Ovary (tissue), 10 donors: ENCODE measurements at places on chromosomes 11 and 22. TPM values are rescaled to one million over a fixed set of nuclear protein-coding genes. Genes with fewer than 3 reads are reported as not detected.
A peak's percentile ranks its signal among the peaks of the same experiment; 100 is the strongest.

Gene DCDC1
- total RNA-seq: 0.81 TPM

Gene GUCY1A2
- 9.1 TPM for total RNA-seq

Gene EML3
- 134 TPM for total RNA-seq

Gene C11orf91
- not detected for total RNA-seq

DNA sequence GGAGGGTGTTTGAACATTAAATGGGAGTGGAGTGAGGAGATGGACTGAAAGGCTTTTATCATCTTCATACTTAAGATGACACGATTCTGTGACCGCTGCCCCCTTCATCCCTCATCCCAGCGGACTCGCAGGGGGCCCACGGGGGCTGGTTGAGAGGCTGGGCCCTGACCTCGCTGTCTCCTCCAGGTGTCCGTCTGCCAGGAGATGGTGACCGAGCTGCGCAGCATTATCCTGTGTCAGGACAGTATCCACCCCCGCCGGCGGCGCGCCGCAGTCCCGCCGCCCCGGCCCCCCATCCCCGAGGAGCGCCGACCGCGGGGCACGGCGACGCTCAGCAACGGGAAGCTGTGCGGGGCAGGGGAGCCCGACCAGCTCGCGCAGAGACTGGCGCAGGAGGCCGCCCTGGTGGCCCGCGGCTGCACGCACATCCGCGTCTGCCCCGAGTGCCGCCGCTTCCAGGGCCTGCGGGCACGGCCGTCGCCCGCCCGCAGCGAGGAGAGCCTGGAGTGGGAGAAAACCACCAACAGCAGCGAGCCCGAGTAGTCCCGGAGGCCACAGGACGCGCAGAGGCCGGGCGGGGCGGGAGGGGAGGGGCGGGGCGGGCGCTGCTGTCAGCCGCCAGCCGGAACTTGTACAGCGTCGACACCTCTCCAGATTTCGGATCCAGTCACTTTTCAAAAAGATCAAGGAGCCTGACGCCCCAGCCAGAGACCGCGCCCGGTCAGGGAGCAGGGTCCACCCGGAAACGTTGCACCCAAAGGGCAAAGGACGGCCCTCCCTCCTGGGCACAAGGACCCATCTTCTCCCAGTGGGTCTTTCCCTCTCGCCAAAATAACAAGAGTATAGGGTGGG lies 38.0 kb upstream of the TBCEL start:
- H3K4me1 ChIP-seq: peaks cover 1% of the 10 kb centered on the region
- H3K4me3 ChIP-seq: peak overlapping the region; percentile 39
- H3K27ac ChIP-seq: peak overlapping the region; percentile 27
- no peaks in the 10 kb centered on the region for H3K36me3 ChIP-seq
- H3K27me3 ChIP-seq: no peaks in the 10 kb centered on the region
- peak; percentile 68 for DNase-seq

DNA sequence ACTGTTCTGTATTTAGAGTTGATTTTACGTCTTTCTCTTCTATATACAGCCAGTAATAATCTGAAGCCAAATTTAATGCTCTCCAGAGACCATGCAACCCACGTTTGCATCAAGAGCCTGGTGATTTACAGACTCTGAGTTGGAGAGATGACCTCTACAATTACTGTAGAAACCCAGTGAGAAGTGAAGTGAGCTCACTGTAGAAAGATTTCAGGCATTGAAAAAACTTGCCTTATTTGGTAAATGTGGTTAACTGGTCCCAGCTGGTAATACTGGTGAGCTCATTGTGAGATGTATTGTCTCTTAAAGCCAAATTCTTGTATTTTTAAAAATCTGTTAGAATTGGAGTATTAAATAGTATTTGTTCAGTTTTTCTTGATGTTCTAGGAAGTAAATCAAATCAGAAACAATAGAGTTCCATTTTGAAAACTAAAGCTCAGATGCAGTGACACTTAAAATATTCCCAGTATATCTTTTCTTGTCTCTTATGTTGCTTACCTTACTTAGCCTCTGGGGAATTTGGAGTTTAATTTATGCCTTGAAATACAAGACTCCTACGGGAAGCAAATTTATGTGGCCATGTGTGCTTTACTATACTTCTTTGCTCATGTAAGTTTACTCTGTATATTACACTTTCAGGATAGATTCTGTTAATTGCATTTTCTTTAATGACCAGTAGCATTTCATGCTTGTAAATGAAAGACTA lies 189.9 kb downstream of the ARHGAP42 start:
- H3K36me3 ChIP-seq: no peaks in the 10 kb centered on the region
- H3K4me3 ChIP-seq: no peak overlapping the region
- H3K27ac ChIP-seq: no peak overlapping the region
- H3K27me3 ChIP-seq: no peaks in the 10 kb centered on the region
- no peaks in the 10 kb centered on the region for H3K4me1 ChIP-seq

DNA sequence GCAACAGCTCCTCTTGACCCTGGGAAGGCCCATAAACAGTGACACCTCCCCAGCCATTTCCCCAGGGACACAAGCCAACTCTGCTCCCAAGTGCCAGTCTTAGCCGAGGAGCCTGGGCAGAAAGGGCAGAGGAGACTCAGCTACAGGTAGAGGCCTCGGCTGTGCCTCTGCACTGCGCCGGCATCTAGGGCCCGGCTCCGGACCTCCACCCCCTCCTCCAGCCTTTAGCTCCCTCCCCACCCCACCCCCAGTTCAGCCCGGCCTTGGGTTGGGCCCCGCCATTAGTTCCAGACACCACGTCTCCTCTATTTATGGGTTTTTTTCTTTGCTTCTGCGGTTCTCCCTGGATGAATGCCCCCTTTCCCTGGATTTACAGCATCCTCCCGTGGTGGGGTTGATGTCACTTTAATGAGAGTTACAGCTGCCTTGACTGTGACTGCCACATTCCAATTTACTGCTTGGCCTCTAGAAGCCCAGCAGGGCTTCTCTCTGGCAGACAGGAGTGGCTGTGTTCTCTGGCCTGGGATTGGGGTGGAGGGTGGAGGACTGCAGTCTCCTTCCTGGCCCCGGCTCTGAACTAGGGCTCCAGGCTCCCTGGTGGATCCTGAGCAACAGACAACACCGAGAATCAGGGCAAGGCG lies 13.5 kb upstream of the OAF start:
- H3K36me3 ChIP-seq: no peaks in the 10 kb centered on the region
- DNase-seq: no peak
- peaks cover 6% of the 10 kb centered on the region for H3K4me1 ChIP-seq
- H3K27me3 ChIP-seq: no peaks in the 10 kb centered on the region
- no peak overlapping the region for H3K4me3 ChIP-seq
- no peak overlapping the region for H3K27ac ChIP-seq

DNA sequence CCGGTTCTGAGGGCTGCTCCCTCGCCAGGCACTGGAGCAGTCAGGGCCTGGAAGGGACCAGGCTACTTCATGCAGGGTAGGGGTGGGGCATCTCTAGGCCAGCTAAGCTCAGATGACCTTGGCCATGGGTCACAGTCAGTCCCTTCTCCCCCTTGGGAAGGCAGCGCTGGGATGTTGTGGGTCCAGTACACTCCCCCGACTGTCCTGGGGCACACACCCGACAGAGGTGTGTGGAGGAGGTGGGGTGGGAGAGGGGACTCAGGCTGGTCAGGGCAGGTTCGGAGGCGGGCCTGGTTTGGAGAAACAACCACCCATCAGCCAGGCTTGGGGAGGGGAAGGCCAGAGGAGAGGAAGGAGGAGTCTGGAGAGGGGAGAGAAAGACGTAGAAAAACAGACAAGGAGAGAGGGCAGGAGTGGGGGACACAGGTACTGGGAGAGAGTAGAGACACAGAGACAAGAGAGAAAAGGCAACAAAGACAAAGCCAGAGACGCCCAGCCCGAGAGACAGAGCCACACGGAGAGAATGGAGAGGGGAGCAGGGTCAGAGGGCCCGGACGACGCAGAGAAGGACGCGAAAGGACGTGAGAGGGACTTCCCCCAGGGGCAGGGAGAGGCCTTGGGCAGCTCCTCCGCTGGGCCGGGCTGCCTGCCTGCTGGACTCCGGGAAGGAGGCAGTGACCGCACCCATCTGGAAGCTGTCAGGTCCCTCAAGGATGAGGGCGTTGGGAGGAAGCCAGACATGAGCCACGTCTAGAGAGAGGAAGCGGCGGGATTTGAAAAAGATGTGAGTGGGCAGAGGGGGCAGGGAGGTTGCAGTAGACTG lies 30.6 kb upstream of the TSKU start:
- peak; percentile 95 for DNase-seq
- no peaks in the 10 kb centered on the region for H3K27me3 ChIP-seq
- no peaks in the 10 kb centered on the region for H3K36me3 ChIP-seq
- no peak overlapping the region for H3K4me3 ChIP-seq

GRCh38 chr11:65489035-65489705 lies 9.7 kb upstream of the MALAT1 start:
- peak; percentile 56 for DNase-seq

- H3K36me3 ChIP-seq: no peaks in the 10 kb centered on the region
- no peak overlapping the region for H3K27ac ChIP-seq
- no peak for DNase-seq
- no peaks in the 10 kb centered on the region for H3K27me3 ChIP-seq
- H3K4me3 ChIP-seq: no peak overlapping the region
These were observed 73.8 kb downstream of the FAM76B start for GRCh38 chr11:95715777-95716241.

DNA sequence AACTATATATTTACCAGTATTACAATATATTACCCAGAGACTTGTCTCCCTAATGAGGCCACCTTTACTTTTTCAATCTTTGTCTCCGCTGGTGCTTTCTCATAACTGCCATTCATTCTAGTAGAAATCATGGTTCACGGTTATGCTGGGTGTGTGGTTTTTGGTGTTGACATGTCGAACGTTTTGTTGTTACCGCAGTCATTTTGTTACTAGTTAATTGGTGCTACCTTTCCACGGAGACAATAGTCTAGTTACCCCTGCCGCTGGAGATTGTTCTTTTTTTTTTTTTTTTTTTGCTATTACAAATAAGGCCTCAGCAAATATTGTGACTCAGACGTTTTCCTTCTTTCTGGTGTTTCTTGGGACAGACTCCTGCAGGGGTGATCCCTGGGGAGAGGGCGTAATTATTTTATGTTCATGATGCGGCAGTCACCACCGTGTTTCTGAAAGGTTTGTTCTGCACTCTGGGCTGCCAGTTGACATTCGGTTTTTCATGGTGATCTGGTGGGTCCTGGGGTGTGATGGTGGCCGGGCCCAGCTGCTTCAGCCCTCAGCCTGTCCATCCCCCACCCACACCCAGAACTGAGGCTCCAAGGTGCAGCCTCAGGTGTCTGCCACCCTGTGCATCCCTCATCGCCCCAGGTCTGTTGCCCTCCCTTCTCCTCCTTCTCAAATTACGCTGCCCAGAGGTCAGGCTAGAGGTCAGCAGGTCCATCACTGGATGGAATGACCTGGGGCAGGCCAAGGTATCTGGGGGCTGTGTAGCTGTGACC lies 28.6 kb downstream of the LRP5 start:
- H3K4me3 ChIP-seq: no peak overlapping the region
- H3K4me1 ChIP-seq: peaks cover 16% of the 10 kb centered on the region
- no peaks in the 10 kb centered on the region for H3K27me3 ChIP-seq
- no peak overlapping the region for H3K27ac ChIP-seq
- H3K36me3 ChIP-seq: no peaks in the 10 kb centered on the region
- DNase-seq: no peak

DNA sequence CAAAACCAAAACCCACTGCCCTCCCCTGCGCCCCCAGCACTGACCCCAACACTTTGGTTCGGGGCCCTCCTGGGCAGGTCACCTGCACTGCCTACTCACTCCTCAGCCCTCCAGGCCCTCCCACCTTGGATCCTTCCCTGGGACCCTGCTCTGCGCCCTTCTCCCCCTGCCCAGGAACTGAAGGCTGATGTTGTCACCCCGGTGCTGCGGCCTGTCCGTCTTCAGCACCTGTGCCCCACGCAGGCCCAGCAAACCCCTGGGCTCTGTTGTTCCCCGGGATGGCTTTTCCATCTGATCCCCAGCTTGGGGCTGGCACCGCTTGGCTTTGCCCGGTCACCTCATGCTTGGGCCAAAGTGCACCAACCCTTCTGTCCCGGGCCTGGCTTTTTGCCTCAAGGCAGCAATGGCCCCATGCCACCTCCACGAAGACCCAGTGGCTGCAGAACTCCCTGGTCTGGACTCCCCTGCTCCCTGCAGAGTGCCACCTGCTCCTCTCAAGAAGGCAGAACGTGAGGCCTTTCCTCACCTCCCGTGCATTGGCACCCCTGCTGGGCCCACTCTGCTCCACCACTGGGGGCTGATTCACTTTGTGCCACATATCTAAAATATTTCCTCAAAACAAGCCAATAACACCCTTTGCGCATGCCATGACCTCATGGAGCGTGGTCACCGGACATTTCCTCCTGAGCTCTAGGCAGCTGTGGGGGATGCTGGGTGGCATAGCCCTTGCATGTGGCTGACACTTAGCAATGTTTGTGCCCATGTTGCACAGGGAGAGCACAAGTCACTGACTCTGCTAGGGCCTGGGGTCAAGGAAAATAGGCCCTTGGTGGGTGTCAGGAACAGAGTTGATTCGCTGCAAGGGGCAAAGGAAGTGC lies 8.8 kb downstream of the PPM1F start:
- no peak for DNase-seq
- H3K36me3 ChIP-seq: no peaks in the 10 kb centered on the region
- H3K27ac ChIP-seq: no peak overlapping the region
- H3K27me3 ChIP-seq: no peaks in the 10 kb centered on the region
- no peak overlapping the region for H3K4me3 ChIP-seq

DNA sequence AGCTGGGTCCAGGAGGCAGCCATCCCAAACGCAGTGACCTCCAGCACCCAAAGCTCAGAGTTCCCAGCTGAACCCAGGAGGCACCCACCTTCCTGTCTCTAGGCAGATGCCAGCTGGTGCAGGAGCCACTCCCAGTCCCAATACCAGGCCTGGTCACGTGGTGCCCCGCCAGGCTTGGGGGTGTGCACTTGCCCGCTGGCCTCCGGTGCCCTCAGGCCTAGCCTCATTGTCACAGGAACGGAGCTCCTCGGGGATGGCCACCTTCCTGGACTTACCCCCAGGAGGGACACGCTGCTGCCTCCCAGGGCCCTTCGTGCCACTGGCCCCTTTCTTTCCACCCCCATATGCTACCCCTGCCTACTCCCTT lies 4.6 kb downstream of the BID start:
- no peaks in the 10 kb centered on the region for H3K36me3 ChIP-seq
- H3K27me3 ChIP-seq: no peaks in the 10 kb centered on the region
- H3K27ac ChIP-seq: no peak overlapping the region
- DNase-seq: no peak
- peaks cover 5% of the 10 kb centered on the region for H3K4me1 ChIP-seq

- H3K4me1 ChIP-seq: no peaks in the 10 kb centered on the region
- H3K27ac ChIP-seq: no peak overlapping the region
- no peaks in the 10 kb centered on the region for H3K27me3 ChIP-seq
- DNase-seq: no peak
- no peaks in the 10 kb centered on the region for H3K36me3 ChIP-seq
- no peak overlapping the region for H3K4me3 ChIP-seq
These were observed 6.3 kb downstream of the CABP7 start for GRCh38 chr22:29726106-29726505.

- peaks cover 17% of the 10 kb centered on the region for H3K4me1 ChIP-seq
- no peaks in the 10 kb centered on the region for H3K36me3 ChIP-seq
- H3K4me3 ChIP-seq: no peak overlapping the region
- no peak overlapping the region for H3K27ac ChIP-seq
- H3K27me3 ChIP-seq: no peaks in the 10 kb centered on the region
- no peak for DNase-seq
These were observed 4.2 kb downstream of the SLC25A1 start for GRCh38 chr22:19174106-19175025.
